Femur (tissue), 1 donor: ENCODE measurements at places on chromosomes 5 and 9.

- no peak for DNase-seq
Measured at GRCh38 chr5:122517091-122517490, 205.1 kb downstream of the SNCAIP start.

- peak; percentile 100 for DNase-seq
Measured at GRCh38 chr5:43313035-43313853, at the start of gene HMGCS1. HMGCS1 (minus strand) TSS chr5:43313412; CDS start chr5:43298965, 14,447 bp downstream.

DNA sequence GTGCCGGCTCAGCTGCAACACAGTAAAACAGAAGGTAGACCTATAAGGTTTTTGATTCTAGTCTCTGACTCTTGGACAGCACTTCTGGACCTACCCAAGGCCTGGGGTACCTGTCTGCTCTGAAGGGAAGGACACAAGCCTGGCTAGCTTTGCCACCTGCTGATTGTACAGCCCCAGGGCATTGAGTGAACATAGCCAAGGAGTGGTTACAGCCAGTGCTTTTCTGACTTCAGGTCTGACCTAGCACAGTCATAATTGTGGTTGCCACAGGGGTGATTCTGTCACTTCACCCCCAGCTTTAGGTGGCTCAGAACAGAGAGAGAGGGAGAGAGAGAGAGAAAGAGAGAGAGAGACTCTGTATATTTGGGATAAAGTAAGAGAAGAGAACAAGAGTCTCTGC is 118.4 kb downstream of the PLCXD3 start:
- no peak for DNase-seq

GRCh38 chr5:131379723-131380122 is 115.9 kb downstream of the CDC42SE2 start:
- no peak for DNase-seq

DNA sequence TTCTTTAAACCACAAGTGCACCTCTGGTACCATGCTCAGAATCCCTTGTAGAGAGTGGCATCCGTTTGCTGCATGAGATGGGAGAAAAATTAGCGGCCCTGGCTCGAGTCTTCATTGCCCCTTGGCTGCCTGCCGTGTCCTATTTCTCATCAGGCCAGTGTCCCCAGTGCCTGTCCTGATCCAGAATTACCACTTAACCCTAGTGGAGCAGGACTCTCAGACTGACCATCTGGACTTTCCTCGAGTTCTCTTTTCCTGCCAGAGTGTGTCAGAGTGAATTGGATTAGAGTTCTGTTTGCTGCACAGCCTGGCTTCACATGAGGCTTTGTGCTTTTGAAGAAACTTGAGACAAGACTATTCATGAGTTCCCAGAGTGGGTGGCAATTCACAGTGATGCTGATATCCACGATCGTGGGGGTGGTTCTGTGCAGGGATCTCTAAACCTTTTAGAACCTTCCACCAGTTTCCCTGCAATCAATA is 92.6 kb downstream of the C9orf152 start:
- peak; percentile 55 for DNase-seq

- no peak for DNase-seq
Measured at GRCh38 chr9:136240941-136241340, 4.7 kb downstream of the QSOX2 start.

- DNase-seq, result no peak
Measured at GRCh38 chr5:173919443-173919842, 31.3 kb downstream of the CPEB4 start.

DNA sequence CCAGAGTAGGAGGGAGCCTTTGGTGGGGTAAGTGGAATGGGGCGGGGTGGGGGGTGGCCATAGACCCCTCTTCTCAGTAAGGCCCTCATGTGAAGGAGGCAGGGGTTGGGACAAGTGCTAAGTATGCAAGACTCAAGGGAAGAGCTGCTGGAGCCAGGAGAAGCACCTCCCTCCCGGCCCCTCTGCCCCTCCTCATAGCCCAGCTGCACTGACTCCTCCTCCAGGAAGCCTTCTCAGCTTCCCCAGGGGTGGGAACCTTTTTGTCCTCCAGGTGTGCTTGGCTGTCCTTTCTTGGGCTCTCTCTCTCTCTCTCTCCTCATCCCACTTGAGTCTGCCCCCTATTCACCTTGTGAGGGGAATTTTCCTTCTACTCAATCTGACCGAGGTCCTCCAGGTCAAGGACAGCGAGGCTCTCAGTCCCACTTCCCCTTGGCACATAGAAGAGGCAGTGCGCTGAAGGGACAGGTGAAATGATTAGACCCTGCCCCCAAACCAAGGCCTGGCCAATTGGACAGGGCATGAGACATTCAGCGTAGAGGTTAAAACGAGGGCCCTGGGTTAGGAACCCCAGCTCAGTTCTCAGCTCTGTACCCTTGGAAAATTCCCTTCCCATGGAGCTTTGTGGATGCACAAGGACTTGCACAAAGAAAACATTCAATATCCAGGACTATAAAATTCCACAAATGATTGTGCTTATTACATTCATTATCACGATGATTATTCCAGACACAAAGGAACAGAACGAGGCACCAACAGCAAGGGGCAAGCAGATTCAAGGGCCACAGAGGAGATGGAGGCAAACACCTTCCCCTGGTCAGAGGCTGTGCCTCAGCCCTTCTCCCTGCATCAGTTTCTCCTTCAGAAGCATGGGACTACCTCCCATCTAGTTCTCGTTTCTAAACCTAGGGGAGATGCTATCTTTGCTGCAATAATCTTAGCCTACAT is 45.6 kb upstream of the IL17B start:
- DNase-seq, result no peak

- peak; percentile 55 for DNase-seq
Measured at GRCh38 chr5:73625944-73626811, at the start of gene ARHGEF28. ARHGEF28 (plus strand) TSS chr5:73626196; CDS start chr5:73684852, 58,656 bp downstream.

DNA sequence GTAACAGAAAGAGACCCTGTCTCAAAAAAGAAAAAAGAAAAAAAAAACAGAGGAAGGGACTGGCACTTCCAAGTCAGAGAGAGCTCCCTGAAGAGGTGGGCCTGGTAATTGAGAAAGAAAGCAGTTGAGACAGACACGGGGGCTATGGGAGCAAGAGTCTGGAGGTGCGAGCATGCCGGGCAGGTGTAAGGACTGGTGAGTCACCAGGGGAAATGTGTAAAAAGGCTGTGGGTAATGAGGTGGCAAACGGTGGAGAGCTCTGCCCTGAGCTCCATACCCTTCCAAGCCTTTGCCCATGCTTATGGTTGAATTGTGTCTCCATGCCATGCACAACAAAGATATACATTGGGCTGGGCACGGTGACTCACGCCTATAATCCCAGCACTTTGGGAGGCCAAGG is 18.0 kb upstream of the JADE2 start:
- no peak for DNase-seq

GRCh38 chr5:141913560-141914198 is 10.0 kb upstream of the DELE1 start:
- DNase-seq, result no peak

- DNase-seq, result no peak
Measured at GRCh38 chr9:89886281-89886700, 281.5 kb downstream of the GADD45G start.

DNA sequence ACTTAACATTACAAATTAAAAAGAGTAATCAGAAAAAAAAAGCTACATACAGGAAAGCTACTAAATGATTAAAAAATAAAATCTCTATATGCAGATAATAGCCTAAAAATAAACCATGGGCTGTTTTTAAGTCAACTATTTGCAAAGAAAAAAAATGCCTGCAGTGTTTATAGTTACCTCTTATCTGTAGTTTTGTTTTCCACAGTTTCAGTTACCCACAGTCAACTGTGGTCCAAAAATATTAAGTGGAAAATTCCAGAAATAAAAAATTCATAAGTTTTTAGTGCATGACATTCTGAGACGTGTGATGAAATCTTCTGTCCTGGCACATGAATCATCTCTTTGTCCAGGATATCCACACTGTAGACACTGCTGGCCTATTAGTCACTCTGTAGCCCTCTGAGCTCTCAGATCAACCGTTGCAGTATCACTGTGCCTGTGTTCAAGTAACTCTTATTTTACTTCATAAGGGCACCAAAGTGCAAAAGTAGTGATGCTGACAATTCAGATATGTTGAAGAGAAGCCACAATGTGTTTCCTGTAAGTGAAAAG is 59.2 kb downstream of the PRELID2 start:
- no peak for DNase-seq

DNA sequence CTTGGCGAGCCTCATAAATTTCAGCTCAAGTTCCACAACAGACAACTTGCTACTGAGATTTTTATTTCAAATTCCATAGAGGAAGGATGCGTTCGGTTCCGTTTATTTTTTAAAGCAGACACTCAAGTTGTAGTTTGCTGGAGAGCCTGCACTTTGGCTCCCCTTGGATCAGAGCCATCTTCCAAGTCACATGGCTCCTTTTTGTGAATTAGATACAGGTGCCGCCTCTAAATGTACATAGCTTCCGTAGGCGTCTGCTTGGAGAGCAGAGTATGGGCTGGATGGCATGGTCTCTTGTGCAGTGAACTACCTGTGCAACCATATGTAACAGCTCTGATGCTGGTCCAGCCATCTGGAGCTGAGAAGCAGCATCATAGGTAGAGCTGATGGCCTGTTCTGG is 73.9 kb upstream of the WWC1 start:
- DNase-seq, result no peak

DNA sequence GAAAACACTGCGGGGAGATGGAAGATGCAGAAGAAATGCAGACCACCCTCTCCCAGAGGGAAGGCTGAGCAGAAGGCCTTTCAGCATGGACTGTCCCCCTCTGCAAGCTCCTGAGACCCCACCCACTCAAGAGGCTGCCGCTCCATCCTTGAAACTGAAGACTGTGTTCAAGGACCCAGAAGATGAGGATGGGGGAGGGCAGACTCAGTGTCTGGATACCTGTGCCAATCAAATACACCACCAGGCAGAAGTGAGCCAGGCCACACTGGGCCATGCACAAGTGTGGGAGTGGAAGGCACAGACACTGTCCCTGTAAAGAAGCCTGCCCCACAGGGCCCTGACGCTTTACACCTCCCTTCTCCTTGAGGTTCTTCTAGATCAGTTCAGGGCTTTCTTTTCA is 40.0 kb upstream of the IPPK start:
- DNase-seq, result no peak

GRCh38 chr5:128014578-128014977 is 69.0 kb upstream of the SLC12A2 start:
- DNase-seq, result no peak

- no peak for DNase-seq
Measured at GRCh38 chr5:126007841-126008240, 415.4 kb upstream of the GRAMD2B start.

GRCh38 chr5:78295035-78295961 is 800 bp upstream of the AP3B1 start:
- DNase-seq, result peak; percentile 23

DNA sequence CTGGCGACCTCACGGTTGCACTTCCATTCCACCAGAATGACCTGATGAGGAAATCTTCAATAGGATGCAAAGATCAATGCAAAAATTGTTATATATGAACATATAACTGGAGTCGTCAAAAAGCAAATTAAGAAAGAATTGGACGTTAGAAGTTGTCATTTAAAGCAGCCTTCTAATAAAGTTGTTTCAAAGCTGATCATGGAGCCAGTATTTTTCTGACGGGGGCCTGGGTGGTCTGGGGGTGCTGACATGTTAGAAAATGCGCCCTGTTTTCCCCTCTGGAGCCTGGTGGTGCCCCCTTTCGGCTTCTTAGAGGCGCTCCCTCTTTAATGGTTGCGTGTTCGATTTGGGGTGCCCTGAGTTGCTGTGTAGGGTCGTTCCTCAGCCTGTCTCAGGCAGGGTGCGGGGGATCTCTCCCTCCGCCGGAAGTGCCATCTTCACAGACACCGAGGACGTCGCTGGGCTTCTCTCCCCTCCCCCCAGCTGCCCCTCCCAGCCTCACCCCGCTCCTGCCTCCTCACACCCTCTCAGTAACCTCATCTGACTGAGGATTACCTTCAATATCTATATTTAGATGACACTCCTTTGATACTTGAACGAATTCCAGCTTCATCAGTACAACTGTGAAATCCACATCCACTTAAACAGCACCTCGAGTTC is 18.3 kb downstream of the PTGES2 start:
- DNase-seq, result peak; percentile 23

DNA sequence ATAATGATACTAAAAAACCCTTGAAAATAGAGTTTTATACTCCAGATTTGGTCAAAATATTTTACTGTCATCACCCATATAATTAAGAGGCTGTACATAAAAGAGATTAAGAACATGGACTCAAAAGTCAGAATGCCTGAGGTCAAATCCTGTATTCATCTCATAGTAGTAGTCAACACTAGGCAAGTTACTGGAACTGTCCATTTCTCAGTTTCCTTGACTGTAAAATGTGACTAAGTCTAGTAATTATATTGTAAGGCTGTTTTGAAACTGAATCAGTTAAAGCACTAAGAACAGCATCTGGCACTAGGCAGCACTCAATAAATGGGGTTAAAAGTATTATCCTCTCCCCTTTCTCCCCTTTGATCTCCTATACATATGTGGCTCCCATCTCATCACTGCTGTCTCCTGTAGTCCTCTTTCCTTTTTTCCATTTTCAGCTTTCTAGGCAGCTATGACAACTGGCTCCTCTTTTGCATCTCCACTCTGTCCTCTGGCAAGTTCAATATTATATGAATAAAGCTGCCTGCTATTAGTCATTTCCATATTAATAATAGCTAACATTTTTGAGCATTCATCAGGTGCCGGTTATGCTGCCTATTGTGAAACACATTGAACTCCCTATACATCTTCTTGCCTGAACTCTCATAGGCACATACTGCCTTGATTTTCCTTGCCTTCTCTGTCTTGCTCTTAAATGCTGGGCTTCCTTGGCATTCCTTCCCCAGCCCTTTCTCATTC is 185.8 kb upstream of the NREP start:
- no peak for DNase-seq

GRCh38 chr5:133778636-133779035 is 166.3 kb upstream of the FSTL4 start:
- DNase-seq, result peak; percentile 1

- no peak for DNase-seq
Measured at GRCh38 chr5:91332267-91333045, 50.7 kb downstream of the ARRDC3 start.

DNA sequence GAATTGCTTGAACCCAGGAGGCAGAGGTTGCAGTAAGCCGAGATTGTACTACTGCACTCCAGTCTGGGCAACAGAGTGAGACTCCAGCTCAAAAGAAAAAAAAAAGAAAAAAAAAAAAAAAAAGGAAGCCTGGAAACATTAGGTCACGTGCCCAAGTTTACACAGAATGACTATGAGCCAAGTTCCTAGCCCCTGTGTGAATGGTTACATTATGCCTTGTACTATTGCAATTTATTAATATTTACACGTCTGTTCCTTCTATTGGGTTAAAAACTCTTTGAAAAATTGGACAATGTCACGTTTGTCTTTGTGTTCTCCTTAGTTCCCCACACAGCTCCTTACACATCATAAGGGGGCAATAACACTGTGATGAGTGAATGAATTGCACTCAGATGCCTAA is 33.5 kb upstream of the SLC28A3 start:
- DNase-seq, result no peak

GRCh38 chr9:36765468-36766341 is 193.0 kb downstream of the MELK start:
- peak; percentile 63 for DNase-seq

- peak; percentile 44 for DNase-seq
Measured at GRCh38 chr5:169301386-169301934, 521 bp upstream of the SLIT3 start.

GRCh38 chr5:80082731-80083100 is 47.6 kb downstream of the THBS4 start:
- DNase-seq, result peak; percentile 93

GRCh38 chr9:126860077-126860756 is at the start of gene ZBTB34:
ZBTB34 (plus strand) TSS chr9:126860639; CDS start chr9:126879400, 18,761 bp downstream.
- DNase-seq, result peak; percentile 82
